ENCODE measurements at places on chromosomes 5 and 9.

DNA sequence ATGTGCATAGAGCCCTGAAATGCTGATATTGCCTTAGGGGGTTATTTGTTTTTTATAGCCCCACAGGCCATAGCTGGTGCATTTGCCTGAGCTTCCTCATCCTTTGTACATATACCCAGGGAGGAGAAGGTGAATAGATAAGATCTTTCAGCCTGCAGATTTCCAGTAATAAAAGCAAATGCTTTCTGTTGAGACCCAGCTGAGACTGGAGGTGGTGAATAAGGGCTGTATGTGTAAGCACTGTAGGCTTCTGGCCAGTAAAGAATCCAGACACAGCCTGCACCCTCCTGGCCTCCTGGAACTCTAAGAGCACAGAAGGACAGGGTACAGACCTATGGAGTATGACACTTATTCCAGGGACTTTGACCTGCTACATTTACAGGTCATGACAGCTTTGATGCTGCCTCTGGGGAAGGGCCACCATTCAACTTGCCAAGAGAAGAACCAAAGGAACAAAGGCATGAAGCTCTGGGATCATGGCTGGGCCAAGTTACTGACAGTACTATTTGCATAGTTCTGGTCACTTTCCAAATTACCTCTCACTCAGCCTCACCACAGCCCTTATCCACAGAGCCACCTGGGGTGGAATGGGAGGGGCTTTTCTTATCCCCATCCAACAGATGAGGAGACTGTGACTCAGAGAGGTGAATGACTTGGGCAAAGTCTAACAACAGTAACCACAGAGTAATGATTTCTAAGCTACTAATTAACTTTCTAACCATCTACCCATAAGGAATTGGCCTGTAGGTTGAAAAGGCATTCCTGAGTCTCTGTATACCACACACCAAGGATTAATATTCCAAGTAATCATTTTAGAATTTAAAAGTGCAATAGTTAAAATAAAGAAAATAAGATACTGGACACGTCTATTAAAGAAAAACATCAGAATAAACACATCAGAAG lies 604.5 kb upstream of the KLF4 start:
- no peak for DNase-seq

GRCh38 chr5:110242950-110243349 lies 483.5 kb downstream of the TMEM232 start:
- DNase-seq, result no peak

- DNase-seq, result no peak
These were observed 2.6 kb downstream of the NKD2 start for GRCh38 chr5:1011226-1011631.

- DNase-seq, result no peak
These were observed 386.8 kb downstream of the TRIM36 start for GRCh38 chr5:114782869-114783268.

- peak; percentile 28 for DNase-seq
These were observed 428.2 kb downstream of the ENC1 start for GRCh38 chr5:74212336-74212735.

- no peak for DNase-seq
These were observed 124.6 kb downstream of the CAMK4 start for GRCh38 chr5:111348661-111349329.

DNA sequence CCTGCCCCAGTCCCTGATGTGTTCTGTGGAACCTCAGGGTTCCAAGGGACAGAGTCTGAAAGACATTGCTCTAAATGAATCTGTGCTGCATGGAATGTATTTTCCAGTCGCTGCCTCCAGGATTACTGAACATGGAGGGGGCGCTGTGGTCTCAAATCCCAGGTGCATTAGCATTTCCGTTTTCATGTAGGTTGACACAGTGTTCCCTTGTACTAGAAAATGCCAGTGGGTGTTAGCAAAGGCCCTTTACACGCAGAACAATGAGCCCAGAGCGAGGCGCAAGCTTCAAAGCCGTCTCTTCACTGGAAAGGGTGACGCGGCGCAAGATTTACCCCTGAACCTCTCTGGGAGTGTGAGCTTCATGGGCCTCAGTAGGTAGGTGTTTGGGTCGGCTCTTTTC lies 308.3 kb downstream of the SLIT3 start:
- DNase-seq, result no peak

DNA sequence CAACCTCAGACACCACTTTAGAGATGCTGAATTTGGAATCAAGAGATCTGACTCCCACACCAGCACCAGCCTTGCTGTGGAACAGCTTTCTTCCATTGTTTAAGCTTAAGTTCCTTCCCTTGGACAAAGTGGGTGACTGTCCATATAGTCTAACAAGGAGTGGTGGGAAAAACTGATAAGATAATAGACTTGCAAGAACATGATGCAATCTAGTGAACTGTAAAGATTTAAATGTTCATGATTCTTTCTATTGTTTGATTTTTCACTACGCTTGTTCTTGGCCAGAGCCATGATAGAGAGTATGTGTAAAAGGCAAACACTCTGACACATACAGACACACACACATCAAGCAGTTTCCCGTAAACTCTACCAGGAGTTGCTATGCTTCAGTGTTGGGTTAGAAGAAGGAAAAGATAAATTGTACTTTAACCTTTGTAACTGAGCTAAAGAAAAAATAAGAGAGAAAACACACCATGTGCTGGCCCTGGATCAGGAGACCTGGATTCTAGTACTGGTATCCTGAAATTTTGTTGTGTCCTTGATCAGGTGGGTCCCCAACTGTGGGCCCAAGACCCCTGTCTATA lies 94.3 kb downstream of the PAPPA start:
- DNase-seq, result no peak
